Fibroblast of villous mesenchyme (primary cell): ENCODE measurements at places on chromosomes 7 and 10.
A peak's percentile ranks its signal among the peaks of the same experiment; 100 is the strongest.

DNA sequence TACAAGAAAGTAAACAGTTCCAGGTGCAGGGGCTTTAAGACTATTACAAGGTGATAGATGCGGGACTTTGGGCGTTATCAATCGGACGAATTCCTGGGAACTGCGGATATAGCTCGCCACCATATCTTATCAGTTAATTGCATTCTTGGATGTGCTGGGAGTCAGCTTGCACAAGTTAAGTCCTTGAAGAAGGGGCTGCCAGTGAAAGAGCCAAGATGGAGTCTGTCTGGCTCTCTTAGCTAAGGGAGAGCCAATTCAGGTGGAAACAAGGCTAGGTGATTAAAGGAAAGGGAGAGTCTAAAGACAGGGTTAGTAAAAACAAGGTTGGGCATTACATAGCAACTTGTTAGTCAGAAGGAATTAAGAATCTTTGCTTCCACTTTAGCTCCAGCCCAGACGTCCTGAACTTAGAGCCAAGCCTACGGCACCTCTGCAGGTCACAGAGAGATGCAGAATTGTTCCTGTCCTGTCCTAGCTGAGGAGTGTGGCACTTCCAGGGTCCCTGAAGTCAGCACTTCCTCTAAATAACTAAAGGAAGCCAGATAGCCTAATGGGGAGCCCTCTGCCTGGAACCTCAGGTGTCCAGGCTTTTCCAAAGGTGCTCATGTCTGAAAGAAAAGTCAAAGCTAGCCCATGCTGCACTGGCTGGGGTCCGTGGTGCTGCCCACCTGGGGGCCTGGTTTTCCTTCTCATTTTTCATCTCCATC is 17.3 kb downstream of the ZC3HAV1 start:
- no peak for DNase-seq

- peak; percentile 59 for DNase-seq
Observed at GRCh38 chr10:33215635-33216034, 118.8 kb downstream of the NRP1 start.

DNA sequence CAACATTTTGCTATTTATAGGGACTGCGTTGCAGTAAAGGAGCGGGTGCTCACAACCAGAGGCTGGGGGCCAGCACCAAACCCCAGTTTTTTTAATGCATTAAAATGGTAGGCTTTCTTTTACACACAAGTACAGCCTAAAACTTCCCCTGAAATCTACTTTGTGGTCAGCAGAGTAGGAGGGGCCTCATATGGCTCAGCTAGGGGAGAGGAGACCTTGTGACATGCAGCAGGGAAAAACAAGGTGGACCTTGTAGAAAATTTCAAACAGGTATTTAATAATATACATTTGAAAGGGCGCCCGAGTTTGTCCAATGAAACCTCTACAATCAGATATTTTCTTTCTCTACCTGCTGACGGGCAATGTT is 1.4 kb downstream of the CCDC136 start:
- DNase-seq: no peak

DNA sequence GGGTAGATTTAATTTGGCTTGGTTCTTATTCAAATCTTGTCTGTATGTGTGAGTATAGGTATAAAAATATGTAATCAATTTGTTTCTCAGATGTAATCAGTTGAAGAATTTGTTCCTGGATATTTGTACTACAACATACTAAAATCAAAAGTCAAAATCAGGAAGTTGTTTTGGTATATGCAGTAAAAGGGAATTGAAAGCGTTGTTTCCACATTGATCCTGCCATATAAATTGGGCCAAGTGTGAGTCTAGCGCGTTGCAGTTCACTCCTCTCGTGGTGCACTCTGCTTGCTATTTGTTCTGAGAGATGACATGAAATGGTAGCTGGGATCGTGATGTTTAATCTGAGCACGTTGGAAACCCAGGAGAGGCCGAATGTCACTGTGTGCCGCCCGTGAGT is 55.9 kb downstream of the SHH start:
- no peak for DNase-seq

DNA sequence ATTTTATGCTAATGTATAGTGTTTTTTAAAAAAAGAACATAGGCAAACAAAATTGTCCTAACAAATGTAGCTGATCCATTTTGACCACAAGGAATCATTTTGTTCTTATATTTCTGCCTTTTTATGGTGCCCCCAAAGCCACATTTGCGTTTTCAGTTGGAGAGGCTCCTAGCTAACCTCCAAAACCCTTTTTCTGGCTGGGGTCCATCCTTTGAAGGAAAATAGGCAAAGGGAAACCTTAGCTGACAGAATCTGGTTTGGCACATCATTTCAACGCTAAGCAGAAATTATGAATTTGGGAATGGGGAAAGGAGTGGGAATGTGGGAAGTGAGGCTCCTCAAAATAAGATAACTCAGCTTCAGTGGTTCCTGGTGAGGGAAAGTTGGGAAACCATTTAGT is 25.6 kb upstream of the SLC25A13 start:
- no peak for DNase-seq

GRCh38 chr10:124071141-124071540 is 22.3 kb downstream of the CHST15 start:
- DNase-seq: no peak
